ENCODE measurements at places on chromosomes 3 and 15.

DNA sequence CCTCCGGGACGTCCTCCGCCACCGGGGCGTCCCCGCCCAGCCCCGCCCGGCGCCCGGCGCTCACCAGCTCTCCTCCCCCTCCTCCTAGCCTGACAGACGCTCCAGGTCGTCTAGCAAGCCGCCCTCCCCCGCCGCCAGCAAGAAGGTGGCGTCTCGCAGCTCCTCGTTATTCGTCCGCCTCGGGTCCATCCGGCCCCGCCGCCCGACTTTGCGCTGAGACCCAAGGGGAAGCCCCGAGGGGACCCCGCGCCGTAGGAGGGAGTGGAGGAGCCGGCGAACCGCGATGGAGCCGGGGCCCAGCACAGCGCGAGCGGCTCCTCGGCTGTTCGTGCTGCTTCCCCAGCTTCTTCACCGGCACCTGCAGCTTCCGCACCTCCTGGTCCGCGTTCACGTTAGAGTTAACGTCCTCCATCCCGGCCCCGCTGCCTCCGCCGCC lies 26.3 kb upstream of the MTHFS start:
- peak; percentile 57 for DNase-seq

GRCh38 chr3:7667774-7668173 lies 806.9 kb downstream of the GRM7 start:
- no peak for DNase-seq

DNA sequence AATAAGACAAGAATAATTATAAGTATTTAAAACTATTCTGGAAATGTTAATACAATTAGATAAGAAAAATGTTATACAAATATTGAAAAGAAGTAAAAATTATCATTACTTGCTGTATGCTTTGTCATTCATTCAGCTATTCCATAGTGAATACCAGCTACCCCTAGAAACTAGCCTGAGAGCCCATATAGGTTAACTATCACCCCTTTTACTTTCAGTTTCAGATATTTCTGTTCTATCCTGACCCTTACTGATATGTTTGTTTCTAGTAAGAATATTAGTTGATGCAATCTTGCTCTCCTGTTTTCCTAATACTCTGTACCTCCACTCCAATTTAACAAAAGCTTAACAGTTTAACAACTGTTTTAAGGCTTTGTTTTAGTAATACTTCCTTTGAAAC lies 31.6 kb downstream of the FAM227B start:
- no peak for DNase-seq

- DNase-seq, result peak; percentile 16
These were observed 6.1 kb downstream of the BCL6 start for GRCh38 chr3:187739094-187739560.

GRCh38 chr15:75143738-75144334 lies 57.8 kb upstream of the C15orf39 start:
- DNase-seq, result no peak

GRCh38 chr3:168425936-168426595 lies 330.3 kb upstream of the GOLIM4 start:
- DNase-seq, result no peak

DNA sequence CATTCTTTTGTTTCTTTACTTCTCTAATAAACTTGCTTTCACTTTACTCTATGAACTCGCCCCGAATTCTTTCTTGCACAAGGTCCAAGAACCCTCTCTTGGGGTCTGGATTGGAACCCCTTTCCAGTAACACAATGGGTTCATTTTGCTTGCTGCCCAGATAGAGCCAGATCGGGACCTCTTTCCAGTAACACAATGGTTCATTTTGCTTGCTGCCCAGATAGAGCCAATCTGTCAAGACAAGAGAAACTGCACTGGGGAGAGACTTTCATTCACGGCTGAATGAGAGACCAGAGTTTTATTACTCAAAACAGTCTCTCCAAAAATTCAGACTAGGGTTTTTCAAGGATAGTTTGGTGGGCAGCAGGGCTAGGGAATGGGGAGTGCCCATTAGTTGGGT lies 25.4 kb downstream of the METTL6 start:
- DNase-seq, result no peak

GRCh38 chr3:31433679-31433992 lies 99.1 kb upstream of the STT3B start:
- no peak for DNase-seq

- no peak for DNase-seq
These were observed 423.1 kb downstream of the CNTN6 start for GRCh38 chr3:1515882-1516281.

GRCh38 chr15:62394079-62394478 lies 229.0 kb upstream of the C2CD4B start:
- DNase-seq, result no peak

- DNase-seq, result no peak
These were observed 165.2 kb downstream of the ISL2 start for GRCh38 chr15:76501726-76502125.

- DNase-seq, result no peak
These were observed 29.7 kb downstream of the SOX2 start for GRCh38 chr3:181741417-181741816.

DNA sequence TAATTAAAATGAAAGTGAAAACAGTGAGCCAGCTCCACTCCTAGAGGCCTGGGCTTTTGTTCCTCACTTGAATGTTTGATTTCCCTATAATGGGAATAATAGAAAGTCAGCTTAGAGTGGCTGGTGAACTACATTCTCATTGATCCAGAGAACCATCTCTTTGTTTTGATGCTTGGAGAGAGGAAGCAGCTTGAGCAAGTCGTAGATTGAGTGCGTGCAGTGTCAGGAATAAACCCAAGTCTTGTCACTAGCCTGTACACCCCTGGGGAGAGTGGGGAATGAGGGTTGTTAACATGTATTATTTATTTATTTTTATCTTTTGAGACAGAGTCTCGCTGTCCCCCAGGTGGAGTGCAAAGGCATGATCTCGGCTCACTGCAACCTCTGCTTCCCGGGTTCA lies 885 bp upstream of the LSG1 start:
- DNase-seq, result no peak

DNA sequence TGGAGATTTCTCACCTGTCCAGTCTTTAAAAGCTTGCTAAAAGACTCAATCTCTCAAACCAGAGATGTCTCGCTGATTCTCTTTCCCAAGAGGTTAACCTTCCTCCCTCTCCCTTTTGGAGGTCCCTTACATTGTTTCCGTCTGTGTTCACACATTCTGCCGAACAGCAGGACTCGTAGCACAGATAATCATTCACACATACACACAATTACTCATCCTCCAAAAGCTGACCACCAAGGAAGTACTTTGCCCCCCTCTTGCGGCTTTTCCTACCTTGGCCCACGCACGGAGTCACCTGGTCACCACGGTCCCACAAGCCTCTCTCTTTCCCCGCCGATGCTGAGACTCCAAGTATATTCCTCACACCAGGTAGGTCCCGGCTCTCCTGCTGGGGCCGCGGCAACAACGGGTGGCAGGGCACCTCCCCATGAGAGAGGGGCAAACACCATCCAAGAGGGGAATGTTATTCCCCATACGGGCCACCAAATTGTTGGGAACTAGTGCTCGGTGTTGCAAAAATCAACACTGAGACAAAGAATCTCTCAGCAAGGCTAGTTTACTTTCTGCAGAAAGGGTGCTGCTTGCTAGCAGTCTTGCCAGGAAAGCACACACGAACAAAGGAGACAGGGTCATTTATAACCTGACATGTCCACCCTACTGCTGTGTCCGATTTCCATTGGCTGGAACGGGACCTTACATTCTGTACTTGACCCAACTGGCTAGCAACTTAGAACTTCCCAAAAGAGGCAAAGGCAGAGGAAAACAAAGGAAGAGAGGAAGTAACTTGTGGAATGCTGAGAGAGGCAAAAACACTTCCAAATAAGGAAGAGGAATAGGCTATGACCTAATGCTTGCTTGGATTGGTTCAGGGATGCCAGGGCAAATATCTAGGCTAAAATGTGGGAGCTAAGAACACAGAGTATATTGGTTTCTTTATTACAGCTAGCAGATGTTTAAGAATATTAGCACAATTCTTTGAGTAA lies 102.1 kb upstream of the NECTIN3 start:
- DNase-seq, result no peak

Data from activated CD4-positive, alpha-beta T cell treated with anti-CD3 and anti-CD28 coated beads, Interleukin-2, amount 50 U/mL, for 4 hours (primary cell).